Mucosa of descending colon (tissue), 3 donors: ENCODE measurements at places on chromosomes 5 and 9. TPM values are rescaled to one million over a fixed set of nuclear protein-coding genes. Genes with fewer than 3 reads are reported as not detected.

The IL13 gene
- not detected for total RNA-seq

DNA sequence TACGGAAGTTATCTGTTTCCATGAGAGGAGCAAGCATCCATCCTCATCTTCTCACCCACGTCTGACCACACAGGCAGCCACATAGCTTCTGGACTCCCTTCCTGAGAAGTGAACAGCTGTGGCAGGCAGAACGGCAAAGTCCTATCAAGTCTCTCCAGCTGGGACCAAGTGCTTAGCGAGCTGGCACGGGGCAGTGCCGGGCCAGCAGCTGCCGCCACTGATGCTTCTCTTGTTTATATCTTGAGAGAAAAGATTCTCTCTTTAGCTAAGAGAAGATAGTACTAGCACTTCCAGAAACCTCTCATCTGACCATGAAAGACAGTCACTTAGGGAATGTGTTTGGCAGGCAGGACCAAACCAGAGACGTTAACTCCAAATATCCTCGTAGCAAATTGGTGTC is 37.2 kb downstream of the PLAC8L1 start:
- DNase-seq: no peak

The MAN1B1 gene
- 52.7 TPM for total RNA-seq

The DMGDH gene
- 1.2 TPM for total RNA-seq

DNA sequence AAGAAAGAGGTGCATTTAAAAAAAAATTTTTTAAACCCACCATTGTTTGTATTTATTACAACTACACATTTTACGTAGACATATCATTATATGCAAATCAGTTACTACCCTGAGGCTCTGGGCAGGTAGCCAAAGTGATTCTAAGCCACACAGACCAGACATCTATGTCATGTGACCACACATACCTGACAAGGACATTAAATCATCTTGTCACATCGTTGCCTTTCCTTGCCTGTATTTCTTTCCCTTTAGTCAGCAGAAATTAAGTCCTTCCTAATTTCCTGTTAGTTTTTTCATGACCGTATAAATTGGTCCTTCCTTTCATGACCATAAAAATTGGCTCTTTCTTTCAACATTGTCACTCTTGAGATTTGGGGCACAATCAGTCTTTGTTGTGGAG is 134.2 kb upstream of the MARCHF11 start:
- DNase-seq: no peak

- no peak for DNase-seq
Measured at GRCh38 chr5:115932991-115933390, 29.3 kb upstream of the LVRN start.

DNA sequence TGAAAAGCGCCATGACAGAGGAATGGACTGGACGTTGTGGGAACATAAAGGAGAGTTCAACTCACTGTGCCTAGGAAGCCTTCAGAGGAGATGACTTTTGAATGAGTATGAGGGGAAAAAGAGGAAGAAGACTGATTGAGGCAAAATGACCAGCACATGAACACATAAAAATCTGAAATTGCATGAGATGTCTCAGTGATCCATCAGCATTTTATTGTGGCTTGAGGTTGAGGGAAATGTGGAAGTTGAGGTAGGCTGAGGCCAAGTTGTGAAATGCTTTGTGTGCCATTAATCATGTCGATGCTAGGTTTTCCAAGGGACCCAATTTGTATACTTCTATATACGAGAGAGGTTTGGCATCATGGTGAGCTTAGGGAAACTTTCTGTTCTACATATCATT is 140.9 kb upstream of the TLX3 start:
- DNase-seq: no peak

- no peak for DNase-seq
Measured at GRCh38 chr9:86807367-86807976, 139.8 kb downstream of the GAS1 start.

- no peak for DNase-seq
Measured at GRCh38 chr9:37984672-37985611, 81.0 kb upstream of the SLC25A51 start.

DNA sequence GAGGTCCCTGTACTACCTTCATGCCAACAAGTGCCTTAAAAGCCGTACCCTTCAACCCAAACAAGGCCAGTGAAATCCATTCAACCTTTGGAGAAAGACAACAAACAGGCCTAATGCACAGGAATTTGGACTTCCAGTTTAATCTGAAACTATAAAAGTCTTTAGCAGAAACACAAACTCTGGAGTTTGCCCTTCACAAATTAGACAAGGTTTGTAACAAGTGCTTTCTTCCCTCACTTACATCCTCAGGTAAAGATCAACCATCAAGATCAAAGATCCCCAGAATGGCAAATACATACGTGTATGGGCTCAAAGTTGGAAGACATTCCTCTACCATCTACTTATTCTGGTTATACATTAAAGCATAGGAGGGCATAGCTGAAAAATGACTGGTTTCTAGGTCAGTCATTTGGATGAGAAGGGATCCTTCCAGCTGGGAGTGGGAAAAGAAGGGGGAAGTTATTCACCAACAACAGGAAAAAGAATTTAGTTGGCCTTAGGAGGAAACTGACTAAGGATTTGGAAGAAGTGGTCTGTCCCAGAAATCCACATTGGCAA is 2.0 kb downstream of the DAB2 start:
- DNase-seq: no peak

- DNase-seq: no peak
Measured at GRCh38 chr5:81971111-81971711, 612 bp upstream of the ATG10 start.

GRCh38 chr5:60830581-60831127 is 13.4 kb downstream of the ELOVL7 start:
- DNase-seq: no peak

- no peak for DNase-seq
Measured at GRCh38 chr5:124865603-124866354, 119.3 kb upstream of the ZNF608 start.

- DNase-seq: no peak
Measured at GRCh38 chr5:124393584-124394379, 352.7 kb downstream of the ZNF608 start.
